GM23248 (cell line): ENCODE measurements at places on chromosomes 12 and 14. TPM values are rescaled to one million over a fixed set of nuclear protein-coding genes. Genes with fewer than 3 reads are reported as not detected.

GALC gene
- 20.9 and 24.0 TPM in 2 replicates for total RNA-seq

RHEBL1 gene
- total RNA-seq, result 0.86 and 1.1 TPM in 2 replicates

ABCD2 gene
- total RNA-seq, result 0.11 TPM in 1 of 2 replicates, not detected in the other

STX2 gene
- 45.5 and 46.9 TPM in 2 replicates for total RNA-seq

P2RX4 gene
- 27.9 and 52.0 TPM in 2 replicates for total RNA-seq

STAC3 gene
- 0.32 and 1.3 TPM in 2 replicates for total RNA-seq

DIO3 gene
- not detected in 2 replicates for total RNA-seq

CRIP1 gene
- total RNA-seq, result 1.8 and 12.3 TPM in 2 replicates

PPP4R4 gene
- under 0.01 and 0.22 TPM in 2 replicates for total RNA-seq

MAP3K9 gene
- not detected in 2 replicates for total RNA-seq

CD4 gene
- total RNA-seq, result not detected in 2 replicates

SERPINA12 gene
- total RNA-seq, result not detected in 2 replicates

BAG5 gene
- total RNA-seq, result 23.9 and 25.8 TPM in 2 replicates

SPIC gene
- total RNA-seq, result not detected in 2 replicates

ALKBH1 gene
- 13.2 and 13.4 TPM in 2 replicates for total RNA-seq

RNASE9 gene
- not detected in 2 replicates for total RNA-seq

RASSF9 gene
- total RNA-seq, result 0.89 and 1.5 TPM in 2 replicates

GPR84 gene
- total RNA-seq, result not detected in 2 replicates
